IMR-90 (cell line): ENCODE measurements at places on chromosomes 6 and 20. TPM values are rescaled to one million over a fixed set of nuclear protein-coding genes. Genes with fewer than 3 reads are reported as not detected.
A peak's percentile ranks its signal among the peaks of the same experiment; 100 is the strongest.

DNA sequence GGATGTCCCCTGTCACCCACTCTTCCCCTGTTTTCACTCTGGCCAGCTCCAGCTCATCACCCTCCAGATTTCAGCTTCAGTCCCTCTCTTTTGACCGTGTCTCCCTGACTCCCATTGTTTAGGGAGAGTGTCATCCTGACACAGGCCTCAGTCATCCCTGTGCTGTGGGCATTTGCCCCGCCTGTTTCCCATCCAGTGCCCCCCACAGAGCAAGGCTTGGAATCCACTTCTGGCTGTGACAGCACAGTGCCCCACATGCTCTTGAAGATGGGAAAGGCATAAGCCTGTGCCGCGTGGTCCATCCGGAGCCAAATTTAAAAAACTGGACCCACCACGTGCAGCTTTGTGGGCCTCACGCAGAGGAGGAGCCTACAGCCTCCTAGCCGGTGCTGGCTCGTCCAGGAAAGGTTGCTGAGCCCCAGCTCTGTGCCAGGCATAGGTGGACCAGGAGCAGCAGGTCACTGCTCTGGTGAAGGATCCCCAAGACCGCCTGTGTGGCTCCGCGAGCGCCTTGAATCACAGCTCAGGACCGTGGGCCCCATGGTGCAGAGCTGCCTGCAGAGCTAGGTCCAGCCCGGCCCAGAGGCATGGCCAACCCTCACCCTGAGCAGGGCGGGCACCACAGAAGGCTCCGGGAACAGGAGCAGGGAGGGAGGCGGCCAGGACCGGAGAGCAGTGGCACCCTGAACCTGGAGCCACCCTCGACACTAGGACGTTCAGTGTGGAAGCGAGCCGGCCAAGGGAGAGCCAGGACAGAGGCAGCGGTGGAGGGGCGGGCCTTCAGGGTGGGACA lies 172.8 kb downstream of the CDH4 start:
- DNase-seq, result no peak
- no peaks in the 10 kb centered on the region for H3K36me3 ChIP-seq
- no peaks in the 10 kb centered on the region for H3K27me3 ChIP-seq
- no peak overlapping the region for H3K4me3 ChIP-seq

GRCh38 chr6:53342217-53342616 lies 6.5 kb downstream of the ELOVL5 start:
- no peak overlapping the region for H3K4me3 ChIP-seq
- H3K36me3 ChIP-seq, result no peaks in the 10 kb centered on the region
- no peak overlapping the region for H3K27ac ChIP-seq
- no peak for DNase-seq
- no peaks in the 10 kb centered on the region for H3K27me3 ChIP-seq

- H3K27ac ChIP-seq, result peak overlapping the region; percentile 31; the same call in 1 of the 2 replicates
- H3K4me1 ChIP-seq, result peaks cover 19% of the 10 kb centered on the region
- DNase-seq, result peak; percentile 89
Measured at GRCh38 chr6:14728396-14729024, 517.4 kb upstream of the JARID2 start.

DNA sequence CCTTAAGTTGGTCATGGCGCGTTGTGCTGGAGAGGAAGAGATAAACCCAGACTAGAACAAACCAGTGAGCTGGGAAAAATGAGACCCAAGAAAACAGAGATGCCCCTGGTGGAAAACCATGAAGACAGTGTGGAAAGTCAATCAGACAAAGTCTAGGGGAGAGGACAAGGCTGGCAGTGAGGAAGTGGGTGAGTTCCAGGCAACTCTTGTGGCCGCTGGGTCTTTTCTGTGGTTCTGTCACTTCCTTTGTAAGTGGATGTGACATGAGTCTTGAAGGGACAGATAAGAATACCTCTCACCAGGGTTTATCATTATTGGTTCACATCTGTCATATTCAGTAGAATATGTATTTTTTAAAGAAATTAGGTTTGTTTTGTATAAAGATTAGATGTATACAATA lies 738.4 kb downstream of the DHX35 start:
- H3K4me3 ChIP-seq, result no peak overlapping the region
- no peaks in the 10 kb centered on the region for H3K36me3 ChIP-seq
- H3K27me3 ChIP-seq, result no peaks in the 10 kb centered on the region
- H3K27ac ChIP-seq, result no peak overlapping the region
- DNase-seq, result no peak

FOXS1 gene
- not detected in 2 replicates for total RNA-seq

OTOR gene
- total RNA-seq, result not detected in 2 replicates

TREML1 gene
- total RNA-seq, result not detected in 2 replicates
